Hippocampal formation (tissue), 2 donors: ENCODE measurements at places on chromosomes 1 and 21.

DNA sequence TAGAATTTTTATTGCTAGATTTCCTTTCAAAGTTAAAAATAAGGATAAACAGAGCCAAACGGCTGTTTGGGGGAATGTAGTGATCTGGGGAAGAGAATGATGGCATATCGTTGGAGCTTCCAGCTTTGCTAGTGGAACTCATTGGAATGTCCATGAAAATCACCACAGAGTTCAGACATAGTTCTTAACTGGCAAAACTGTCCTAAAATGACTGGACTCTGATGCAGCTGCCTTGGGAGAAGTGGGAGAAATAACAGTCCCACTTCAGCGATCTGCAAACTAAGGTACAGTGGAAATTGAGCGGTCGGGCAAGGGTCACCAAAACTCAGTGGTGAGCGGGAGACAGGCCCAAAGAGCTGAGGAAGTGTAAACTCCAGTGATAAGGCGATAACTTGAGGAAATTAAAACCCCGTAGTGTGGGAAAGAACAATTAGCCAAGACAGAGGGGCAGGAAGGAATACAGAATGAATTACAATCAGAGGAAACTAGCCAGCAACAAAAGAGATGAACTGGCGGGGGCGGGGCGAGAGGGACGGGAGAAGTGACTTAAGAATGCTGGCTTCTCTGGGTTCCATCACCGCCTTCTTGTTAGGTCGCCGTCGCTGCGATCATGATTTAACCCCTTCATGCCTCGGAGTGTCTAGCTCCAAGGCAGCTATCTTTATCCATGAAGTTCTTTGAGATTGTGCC is 89.8 kb upstream of the ARHGAP29 start:
- DNase-seq, result no peak

DNA sequence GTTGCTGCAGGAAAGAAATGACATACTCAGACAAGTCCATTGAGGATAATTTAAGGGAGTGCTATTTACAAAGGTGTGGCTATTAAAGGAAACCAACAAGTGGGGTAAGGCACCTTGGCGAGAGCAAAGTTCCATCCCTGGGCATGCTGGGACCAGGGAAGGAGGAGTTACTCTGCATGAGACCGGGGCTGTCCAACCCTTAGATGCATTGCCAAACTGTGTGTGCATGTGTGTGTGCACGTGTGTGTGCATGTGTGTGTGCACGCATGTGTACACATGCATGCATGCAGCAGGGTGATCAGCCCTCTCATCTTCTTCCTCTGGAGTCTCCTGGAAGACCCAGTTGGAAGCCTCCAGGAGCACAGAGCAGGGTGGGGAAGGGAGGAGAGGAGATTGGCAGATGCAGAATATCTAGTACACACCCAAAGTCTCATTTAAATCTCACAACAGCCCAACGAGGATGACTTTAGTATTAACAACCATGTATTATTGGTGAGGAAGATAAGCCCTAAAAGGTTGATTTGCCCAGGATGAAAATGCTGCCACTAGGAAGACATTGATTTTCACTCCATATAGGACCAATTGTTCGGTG is 72.2 kb upstream of the CD34 start:
- DNase-seq, result no peak

GRCh38 chr1:7561331-7561921 is 209.7 kb upstream of the VAMP3 start:
- DNase-seq, result no peak

DNA sequence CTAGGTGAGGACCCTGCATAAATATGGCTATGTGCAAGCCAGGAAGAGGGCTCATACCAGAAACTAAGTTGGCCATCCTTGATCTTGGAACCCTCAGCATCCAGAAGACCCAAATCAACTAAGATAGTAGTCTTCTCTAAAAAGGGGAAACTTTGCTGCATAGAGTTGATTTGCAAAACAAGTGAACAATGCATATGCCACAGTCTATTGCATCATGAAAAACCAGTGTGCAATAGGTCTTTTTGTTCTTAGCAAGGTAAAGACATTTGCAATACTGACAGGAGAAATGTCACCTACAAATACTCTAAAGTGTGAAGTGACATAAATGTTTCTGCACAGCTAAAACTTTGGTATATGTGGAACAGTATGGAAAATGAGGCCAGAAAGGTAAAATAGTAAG is 2.0 kb upstream of the IFI16 start:
- DNase-seq, result no peak

DNA sequence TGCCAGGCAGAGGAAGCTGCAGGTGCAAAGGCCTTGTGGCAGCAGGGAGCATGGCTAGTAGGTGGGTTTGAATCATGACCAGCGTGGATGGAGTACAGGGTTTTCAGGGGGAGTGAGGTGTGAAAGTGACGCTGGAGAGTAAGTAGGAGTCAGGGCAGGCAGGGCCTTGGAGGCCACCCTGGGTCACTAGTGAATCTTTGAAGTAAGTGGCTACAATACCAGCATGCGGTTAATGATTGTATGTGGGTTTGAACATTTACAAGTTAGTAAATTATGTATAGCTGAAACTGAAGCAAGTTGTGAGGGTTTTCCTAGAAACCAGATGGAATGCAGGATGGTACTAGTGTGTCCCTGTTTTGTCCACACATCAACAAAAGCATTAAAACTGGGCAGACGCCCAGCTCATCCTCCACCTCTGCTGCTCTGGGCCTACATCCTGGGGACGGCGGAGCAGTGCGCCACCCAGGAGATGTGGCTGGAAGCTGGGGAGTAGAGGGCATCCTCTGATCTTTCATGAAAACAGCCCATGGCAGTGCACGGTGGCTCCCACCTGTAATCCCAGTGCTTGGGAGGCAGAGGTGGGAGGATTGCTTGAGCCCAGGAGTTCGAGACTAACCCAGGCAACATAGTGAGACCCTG is 41.2 kb upstream of the B3GALNT2 start:
- no peak for DNase-seq

GRCh38 chr1:224510880-224511645 is 76.5 kb upstream of the WDR26 start:
- DNase-seq, result no peak

DNA sequence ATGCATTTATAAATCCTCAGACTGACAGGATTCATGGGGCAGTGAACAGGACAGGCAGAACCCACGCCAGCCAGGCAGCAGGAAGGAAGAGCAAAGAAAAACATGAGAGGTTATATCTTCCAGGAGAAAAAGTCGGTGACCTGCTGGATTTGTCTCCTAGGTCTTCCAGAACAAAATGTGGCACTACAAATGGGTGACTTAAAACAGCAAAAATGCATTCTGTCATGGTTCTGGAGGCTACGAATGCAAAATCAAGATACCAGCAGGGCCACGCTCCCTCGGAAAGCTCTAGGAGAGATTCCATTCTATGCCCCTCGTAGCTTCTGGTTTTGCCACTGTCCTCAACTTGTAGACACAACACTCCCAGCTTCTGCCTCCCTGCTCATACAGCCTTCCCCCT is 63.4 kb downstream of the PSMG1 start:
- DNase-seq, result no peak

- DNase-seq, result no peak
Observed at GRCh38 chr1:69861641-69862040, 293.9 kb downstream of the LRRC7 start.

DNA sequence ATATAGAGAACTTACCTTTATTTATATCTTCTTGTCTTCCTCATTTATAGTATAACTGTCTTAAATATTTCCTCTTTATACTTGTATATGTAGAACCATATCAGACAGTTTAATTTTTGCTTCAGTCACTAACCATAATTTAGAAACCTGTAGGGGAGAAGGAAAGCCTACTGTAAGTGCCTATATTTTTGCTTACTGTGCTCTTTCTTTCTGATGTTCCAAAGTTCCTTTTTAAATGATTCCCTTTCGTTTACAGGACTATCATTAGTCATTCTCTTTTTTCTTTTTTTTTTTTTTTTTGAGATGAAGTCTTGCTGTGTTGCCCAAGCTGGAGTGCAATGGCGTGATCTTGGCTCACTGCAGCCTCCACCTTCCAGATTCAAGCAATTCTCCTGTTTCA is 109.7 kb downstream of the CENPF start:
- DNase-seq, result no peak

- no peak for DNase-seq
Observed at GRCh38 chr1:171931752-171932151, 90.5 kb downstream of the DNM3 start.

GRCh38 chr1:61190618-61191432 is 108.5 kb downstream of the NFIA start:
- peak; percentile 59 for DNase-seq

GRCh38 chr1:118116401-118116800 is 68.6 kb downstream of the SPAG17 start:
- no peak for DNase-seq

DNA sequence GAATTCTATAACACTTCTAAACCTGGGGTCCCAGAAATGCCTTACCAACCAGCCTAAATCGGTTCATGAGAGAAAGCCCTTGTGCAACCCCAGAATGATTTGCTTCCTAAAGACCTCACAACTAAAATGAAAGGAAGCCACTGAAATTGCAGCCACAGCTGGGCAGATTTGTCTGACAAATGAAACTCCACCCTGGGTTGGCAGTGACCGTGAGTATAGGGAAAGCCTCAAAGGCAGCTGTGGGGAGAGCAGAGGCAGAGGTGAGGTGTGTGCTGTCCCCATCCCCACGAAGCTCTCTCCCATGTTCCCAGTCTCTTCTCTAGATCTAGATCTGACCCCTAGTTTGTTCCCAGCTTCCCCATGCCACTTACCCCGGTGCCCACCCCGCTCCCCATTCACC is 23.1 kb downstream of the RHBDL2 start:
- no peak for DNase-seq
